ENCODE measurements at places on chromosomes 2 and 18.

DNA sequence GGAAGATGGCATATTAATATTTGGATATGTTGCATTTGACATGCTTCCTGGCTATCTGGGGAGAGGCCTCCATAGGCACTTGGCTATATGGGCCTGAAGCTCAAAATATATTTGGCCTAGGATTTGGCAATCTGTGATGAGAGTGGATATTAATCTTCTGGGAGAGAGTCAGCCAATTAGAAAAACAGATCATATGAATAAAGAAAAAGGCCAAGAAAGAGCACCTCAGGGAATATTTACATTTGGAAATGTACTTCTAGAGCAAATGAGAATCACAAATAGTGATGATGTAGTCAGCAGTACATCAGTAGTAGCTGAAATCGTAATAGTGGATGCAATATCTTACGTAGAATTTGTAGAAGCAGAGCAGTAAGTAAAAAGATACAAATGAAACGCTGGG is 277.0 kb downstream of the CTNNA2 start:
- DNase-seq: no peak

DNA sequence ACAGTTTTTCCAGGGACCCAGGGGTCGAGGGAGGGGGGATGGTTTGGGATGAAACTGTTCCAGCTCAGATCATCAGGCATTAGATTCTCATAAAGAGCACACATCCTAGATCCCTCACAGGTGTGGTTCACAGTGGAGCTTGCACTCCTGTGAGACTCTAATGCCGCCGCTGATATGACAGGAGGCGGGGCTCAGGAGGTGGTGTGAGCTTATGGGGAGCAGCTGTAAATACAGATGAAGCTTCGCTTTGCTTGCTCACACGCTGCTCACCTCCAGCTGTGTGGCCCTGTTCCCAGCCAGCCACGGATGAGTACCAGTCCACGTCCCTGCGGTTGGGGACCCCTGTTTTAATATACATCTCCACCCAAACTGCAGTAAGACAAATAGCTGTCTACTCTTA is 204.2 kb downstream of the AGAP1 start:
- DNase-seq: no peak

GRCh38 chr2:219112651-219113338 is 47.8 kb downstream of the NHEJ1 start:
- DNase-seq: no peak

DNA sequence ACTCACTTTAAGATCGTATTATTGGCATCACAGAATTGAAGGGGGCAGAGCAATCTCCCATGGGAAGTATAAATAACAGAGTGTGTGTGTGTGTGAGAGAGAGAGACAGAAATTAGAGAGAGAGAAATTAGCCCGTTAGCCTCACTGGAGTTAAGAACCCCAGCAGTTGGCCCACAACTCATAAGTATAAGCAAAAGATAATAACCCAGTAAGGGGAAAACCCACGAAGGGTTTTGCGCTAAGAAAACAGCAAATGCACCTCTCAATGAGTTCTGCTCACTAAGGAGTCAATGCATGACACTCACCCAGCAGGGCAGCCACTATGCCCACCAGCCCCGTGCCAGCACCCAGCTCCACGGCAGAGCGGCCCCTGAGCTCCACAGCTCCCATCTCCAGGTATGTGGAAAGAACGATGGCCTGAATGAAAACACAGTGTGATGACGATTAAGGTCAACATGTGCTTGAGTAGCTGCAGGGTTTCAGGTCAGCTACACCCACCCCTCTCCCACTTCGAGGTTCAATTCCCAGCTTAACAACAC is 3.6 kb downstream of the METTL21A start:
- no peak for DNase-seq

DNA sequence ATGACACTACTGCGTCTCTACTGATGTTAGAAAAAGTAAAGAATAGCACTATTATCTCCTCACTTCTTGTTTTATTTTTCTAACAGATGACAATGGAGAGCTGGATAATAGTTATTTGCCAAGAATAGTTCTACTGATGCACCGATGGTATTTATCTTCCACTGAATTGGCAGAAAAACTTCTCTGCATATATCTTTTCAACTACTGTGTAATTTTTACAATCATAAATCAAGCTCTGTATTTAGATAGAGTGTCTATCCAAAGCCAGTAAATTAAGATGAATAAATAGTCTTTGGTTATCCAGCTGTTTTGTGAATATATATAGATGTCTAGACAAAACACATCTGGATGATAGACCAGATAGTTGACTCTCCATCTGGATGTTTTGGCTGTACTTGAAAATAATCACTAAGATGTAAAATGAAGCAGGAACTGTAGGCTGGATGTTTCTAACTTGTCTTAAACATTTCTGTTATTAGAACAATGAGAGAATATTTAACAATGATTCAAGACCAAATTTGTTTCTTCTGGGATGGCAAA is 40.1 kb downstream of the RASGRP3 start:
- DNase-seq: no peak

- no peak for DNase-seq
These were observed 14.9 kb downstream of the IGFBP2 start for GRCh38 chr2:216648105-216648504.

DNA sequence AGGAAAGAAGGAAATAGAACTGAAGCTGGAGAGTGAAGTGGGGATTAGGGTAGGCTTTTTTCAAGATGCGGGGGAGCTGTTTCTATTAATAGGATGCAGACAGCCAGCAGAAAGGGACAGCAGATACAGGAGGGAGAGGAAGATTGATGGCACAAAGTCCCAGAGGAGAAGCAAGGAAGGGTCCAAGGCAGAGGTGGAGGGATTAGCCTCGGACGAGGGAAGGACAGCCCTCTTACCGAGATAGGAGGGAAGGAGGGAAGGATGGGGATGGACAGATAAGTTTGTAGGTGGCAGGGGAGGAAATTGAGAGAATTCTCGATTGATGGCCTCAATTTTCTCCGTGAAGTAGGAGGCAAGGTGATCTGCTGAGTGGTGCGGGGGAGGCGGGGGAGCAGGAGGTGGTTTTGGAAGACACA is 317.4 kb downstream of the AGPS start:
- DNase-seq: no peak

GRCh38 chr2:2293527-2294089 is 37.5 kb downstream of the MYT1L start:
- no peak for DNase-seq

DNA sequence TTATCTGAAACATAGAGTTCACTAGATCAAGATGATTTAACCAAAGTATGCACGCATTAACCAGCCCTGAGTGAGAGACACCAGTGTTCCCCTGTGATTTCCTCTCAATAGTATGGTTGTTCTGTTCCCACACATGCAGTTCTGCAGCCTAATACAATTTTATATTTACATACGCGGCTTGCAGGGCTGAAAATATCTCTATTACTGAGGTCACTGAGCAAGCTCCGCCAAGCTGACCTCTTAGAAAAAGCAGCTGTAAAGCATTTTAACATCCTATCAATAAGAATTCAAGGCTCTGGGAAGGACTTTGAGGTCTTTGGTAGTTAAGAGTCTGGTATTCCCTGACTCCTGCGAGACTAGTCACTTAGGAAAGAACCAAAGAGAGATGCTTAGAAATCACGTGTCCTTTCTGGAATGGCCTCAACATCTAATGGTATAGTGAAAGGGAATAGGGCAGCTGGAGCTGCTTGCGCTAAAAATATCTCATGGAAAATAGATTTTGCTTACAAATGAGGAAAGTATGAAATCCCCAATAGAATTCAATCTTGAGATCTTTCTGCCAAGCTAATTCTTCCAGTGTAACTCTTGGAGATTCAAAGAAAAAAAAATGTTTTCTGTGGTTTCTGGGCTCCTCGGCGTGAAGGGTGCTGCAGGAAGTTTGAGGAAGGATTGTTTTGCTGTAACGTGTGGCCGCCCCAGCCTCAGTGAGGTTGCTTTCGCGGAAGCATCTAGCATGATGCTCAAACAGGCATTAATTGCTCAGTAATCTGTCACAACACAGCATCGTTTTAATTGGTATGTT is 59.2 kb downstream of the DOCK10 start:
- DNase-seq: no peak

GRCh38 chr18:44325903-44326635 is 354.6 kb upstream of the SETBP1 start:
- no peak for DNase-seq

DNA sequence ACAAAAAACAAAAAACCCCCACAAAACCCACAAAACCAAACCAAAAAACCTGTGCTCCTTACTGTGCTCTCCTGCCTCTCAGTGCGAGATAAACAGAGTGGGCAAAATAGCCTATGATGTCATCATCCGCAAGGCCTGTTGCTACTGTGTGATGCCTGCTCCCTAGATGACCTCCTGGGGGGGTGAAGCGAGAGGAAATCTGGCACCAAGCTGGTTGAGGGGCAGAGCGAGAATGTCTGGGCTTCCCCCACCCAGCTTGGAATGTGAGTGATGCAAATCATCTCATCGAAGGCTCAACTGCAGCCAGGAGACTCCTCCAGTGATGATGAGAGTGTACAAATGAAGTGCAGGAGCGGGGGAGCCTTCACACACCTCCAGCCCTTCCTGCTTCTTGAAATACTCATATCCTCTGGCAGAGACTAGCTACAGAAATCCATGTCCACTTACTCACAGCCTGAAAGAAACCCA is 57.7 kb upstream of the MAP4K3 start:
- no peak for DNase-seq

- DNase-seq: no peak
These were observed 118.3 kb downstream of the FMNL2 start for GRCh38 chr2:152453129-152453911.

DNA sequence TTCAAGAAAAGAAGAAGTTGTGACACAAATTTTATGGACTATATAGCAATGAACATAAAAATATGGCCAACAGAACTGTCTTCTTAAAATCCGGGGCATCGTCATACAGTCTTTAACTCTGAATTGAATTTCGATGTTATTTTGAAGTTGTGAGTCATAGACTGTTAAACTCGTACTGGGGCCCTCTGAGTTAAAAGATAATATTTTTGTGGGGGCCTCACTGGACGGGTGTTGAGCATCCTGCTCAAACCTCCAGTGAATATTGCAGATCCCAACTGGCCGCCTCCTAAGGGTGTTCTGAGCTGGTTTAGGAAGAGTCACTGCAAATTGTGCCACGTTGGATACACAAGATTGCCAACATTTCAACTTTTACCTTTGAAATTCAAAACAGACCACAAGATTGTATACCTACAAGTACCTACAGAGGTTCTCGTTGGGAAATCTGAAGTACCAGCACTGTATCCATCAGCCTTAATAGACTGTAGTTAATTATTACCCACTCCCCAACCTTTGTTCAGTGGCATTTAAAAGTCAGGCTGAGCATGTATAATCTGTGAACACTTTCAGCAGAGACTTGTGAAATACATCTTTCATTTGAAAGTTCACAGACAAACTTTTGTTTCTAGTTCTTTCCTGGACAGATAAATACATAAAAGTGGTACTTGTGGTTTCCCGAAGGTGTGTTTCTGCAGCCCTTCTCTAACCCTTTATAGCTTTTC is 27.8 kb downstream of the KLHL23 start:
- DNase-seq: no peak

DNA sequence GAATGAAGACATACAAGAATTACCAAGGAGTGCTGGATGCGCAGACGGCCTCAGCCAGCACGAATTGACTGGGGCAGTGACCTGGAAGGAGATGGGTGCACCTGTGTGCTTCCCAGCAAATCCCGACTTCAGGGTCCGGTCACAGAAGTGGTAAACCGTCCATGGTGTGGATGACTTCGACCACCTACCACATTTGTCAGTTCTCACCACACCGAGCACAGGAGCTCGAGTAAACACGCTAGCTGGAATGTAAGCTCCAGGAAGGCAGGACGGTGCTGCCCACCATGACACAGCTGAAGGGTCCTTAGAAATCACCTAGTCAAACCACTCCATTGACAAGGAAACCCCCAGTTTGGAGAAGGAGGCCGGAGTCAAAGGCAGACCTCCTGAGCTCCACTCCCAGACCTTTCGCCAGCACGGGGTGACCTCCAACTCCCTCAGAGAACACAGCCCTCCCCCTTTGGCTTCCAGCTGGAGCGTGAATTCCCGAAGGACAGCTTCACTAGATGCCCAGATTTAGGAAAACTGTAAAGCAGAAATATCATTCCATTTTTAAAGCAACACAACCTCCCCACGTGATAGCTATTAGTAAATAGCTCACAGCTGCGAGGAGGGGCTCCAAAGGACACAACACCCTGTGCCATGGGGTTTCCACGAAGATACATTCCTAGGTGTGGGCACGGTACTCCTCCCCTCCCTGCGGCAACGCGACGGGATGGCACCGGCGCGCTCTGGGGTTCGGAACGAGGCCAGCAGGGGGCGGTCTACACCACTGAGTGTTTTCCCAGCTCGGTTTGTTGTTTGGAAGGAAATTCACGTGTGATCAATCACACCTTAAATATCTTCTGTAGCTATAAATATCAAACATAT is 34.1 kb upstream of the GNAL start:
- no peak for DNase-seq

DNA sequence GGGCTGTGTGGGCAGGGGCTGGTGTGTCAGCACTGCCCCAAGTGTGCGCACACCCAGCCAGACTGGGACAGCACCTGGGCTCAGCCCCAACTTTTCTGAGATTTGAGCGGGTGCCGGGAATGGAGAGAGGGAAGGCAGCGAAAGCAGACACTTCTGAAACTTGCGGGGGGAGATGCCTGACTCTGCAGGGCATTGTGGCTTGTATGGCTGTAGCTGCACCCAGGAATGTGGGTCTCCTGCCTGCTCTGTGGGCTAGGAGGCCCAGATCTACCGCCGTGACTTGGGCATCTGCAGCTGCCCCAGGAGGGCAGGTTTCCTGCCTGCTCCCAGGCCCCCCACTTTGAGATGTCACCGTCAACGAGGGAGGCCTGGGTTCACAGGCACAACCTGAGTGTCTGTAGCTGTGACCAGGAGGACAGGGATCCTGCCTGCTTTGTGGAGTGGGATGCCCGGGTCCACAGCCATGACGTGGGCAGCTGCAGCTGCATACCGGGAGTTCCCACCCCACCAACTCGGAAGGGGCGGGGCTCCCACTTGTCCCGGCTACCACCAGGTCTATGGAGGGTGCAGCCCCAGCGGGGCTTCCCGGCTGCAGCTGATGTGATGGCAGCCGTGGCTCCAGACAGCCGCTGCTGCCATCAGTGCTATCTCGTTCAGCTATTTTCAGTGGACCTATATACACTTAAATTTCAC is 95.3 kb downstream of the DOK6 start:
- DNase-seq: no peak

- DNase-seq: no peak
These were observed 94.3 kb downstream of the RNF144A start for GRCh38 chr2:7011356-7012083.

DNA sequence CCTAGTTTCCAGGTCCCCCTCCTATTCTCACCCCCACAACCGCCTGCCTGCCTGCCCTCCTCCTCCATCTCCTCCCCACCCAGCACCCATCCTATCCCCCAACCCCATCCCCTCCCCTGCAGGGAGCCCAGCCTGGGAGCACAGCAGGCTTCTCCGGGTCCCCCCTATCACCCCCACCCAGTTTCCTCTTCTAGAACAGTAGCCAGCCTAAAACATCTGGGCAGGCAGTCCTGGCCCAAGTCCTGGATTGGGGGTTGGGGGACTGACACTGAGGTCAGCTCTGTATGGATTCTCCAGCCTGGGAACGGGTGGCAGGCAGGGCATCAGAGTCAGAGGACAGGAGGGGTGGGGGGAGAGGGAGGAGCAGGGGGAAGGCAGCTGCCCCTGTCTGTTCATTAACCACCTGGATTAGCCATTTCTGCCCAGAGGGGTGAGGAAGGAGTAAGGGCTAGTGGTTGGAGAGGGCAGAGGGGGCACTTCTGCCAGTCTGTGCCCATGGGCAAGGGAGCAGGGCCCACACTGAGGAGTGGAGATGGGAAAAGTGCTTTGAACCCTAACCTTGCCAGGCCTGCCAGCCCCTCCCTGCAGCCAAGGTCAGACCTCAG is 60.0 kb downstream of the TNS1 start:
- DNase-seq: no peak

Data from stimulated activated CD4-positive, alpha-beta T cell treated with anti-CD3 and anti-CD28 coated beads, Interleukin-2, amount 100 ng/mL, for 4 hours (primary cell).